ENCODE measurements at places on chromosomes 5 and 9.
A peak's percentile ranks its signal among the peaks of the same experiment; 100 is the strongest.

GRCh38 chr5:13985731-13986418 lies 41.4 kb upstream of the DNAH5 start:
- H3K36me3 ChIP-seq: no peaks in the 10 kb centered on the region
- H3K4me1 ChIP-seq: no peaks in the 10 kb centered on the region
- no peak overlapping the region for H3K4me3 ChIP-seq
- no peak for DNase-seq
- H3K27me3 ChIP-seq: no peaks in the 10 kb centered on the region
- H3K27ac ChIP-seq: no peak overlapping the region

DNA sequence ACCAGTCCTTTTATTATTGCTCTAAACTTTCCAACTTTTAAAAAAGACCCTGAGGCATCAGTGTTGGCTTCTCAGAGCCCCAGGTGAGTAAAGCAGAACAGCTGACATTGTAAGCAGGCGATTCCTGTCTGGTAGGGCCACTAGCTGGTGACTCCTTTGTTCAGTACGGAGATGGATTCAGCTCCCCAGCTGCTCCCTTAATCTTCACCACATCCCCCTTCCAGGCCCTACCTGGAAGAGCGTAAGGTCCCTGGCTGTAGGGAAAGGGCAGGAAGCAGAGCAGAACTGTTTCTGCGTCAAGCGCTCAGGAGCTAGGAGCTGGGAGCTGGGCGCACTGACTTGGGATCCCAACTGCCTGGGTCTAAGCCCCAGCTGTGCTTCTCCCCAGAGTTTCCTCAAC lies 203.7 kb upstream of the TAS2R1 start:
- H3K4me3 ChIP-seq: no peak overlapping the region
- DNase-seq: no peak
- no peak overlapping the region for H3K27ac ChIP-seq
- no peaks in the 10 kb centered on the region for H3K36me3 ChIP-seq
- no peaks in the 10 kb centered on the region for H3K4me1 ChIP-seq

- H3K36me3 ChIP-seq: peaks cover 9% of the 10 kb centered on the region
- H3K27ac ChIP-seq: no peak overlapping the region
- no peaks in the 10 kb centered on the region for H3K27me3 ChIP-seq
- H3K4me3 ChIP-seq: no peak overlapping the region
These were observed 41.0 kb downstream of the MLANA start for GRCh38 chr9:5931657-5932056.

DNA sequence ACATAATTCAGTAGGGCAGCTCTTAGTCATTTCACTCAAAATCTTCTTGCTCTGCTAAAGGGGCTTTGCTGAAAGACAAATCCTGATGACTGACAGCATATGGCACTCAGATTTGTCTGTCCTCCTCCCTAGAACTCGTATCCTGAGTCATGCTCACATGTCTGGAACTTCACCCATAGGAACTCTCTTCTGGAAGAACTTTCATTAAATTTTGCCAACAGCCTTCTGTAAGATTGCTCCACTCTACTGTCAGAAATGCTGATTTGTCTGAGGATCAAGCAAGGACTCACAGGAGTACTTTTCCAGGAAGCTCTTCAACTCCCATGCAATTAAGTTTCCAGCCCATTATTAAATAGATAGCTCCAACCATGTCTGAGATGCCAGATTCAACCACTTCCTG lies 59.8 kb upstream of the SNX2 start:
- no peaks in the 10 kb centered on the region for H3K36me3 ChIP-seq
- H3K27ac ChIP-seq: no peak overlapping the region
- no peaks in the 10 kb centered on the region for H3K4me1 ChIP-seq
- H3K27me3 ChIP-seq: no peaks in the 10 kb centered on the region

GRCh38 chr9:124766815-124767554 lies 4.1 kb downstream of the NR6A1 start:
- DNase-seq: no peak
- no peaks in the 10 kb centered on the region for H3K36me3 ChIP-seq
- no peak overlapping the region for H3K27ac ChIP-seq

- no peaks in the 10 kb centered on the region for H3K27me3 ChIP-seq
- H3K36me3 ChIP-seq: no peaks in the 10 kb centered on the region
- H3K4me3 ChIP-seq: no peak overlapping the region
These were observed 14.6 kb upstream of the ANGPTL2 start for GRCh38 chr9:127136880-127137639.

GRCh38 chr9:129289131-129289731 lies 111.2 kb upstream of the IER5L start:
- H3K27me3 ChIP-seq: no peaks in the 10 kb centered on the region
- no peak overlapping the region for H3K27ac ChIP-seq
- no peak overlapping the region for H3K4me3 ChIP-seq
- no peaks in the 10 kb centered on the region for H3K36me3 ChIP-seq
- no peaks in the 10 kb centered on the region for H3K4me1 ChIP-seq
- peak; percentile 38 for DNase-seq

GRCh38 chr5:166710271-166710670 lies 1581.2 kb upstream of the WWC1 start:
- no peak for DNase-seq
- H3K27ac ChIP-seq: no peak overlapping the region
- no peak overlapping the region for H3K4me3 ChIP-seq

- peak overlapping the region; percentile 63 for H3K27ac ChIP-seq
- H3K36me3 ChIP-seq: peaks cover 18% of the 10 kb centered on the region
- no peaks in the 10 kb centered on the region for H3K27me3 ChIP-seq
These were observed 12.8 kb upstream of the SLC25A51 start for GRCh38 chr9:37916471-37917312.

DNA sequence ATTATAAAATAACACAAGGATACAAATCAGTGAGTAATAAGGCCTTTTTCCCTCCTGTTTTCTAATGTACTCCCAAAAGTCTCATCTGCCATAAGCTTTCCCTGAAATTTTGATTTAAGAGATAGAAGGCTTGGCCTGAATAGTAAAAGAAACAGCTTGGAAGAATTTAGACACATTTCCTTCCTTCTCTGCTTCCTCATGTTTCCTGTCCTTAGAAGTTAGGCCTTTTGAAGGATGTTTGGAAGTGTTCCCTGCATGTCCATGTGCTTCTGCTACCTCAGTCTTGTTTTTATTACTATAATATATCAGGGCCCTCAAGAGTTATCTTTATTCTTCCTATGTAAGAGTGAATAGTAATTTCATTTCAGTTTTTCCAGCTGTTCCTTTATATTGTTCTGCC lies 242.7 kb downstream of the DEPDC1B start:
- peaks cover 2% of the 10 kb centered on the region for H3K4me1 ChIP-seq
- no peak overlapping the region for H3K4me3 ChIP-seq
- no peaks in the 10 kb centered on the region for H3K27me3 ChIP-seq
- no peaks in the 10 kb centered on the region for H3K36me3 ChIP-seq
- DNase-seq: no peak

DNA sequence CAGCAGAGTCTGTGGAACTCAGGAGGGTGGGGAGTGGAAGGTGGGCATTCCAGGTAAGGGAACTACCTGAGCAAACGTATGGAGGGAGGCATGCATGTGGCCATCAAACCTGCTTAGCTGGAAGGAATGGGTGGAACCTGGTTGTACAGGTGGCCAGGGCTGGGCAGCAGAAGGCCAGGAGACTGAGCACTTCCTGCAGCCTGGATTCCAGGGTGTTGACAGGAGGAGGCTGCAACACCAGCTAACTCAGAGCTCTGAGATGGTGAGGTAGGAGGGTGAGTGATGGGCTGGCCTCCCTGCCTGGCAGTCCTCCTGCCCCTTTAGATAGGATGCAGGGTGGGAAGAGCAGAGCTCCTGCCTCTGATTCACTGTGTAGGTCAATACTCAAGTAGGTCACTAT lies 92.5 kb upstream of the CPEB4 start:
- no peak overlapping the region for H3K4me3 ChIP-seq
- no peaks in the 10 kb centered on the region for H3K4me1 ChIP-seq
- H3K36me3 ChIP-seq: no peaks in the 10 kb centered on the region
- H3K27ac ChIP-seq: no peak overlapping the region

- H3K36me3 ChIP-seq: no peaks in the 10 kb centered on the region
- DNase-seq: no peak
- no peaks in the 10 kb centered on the region for H3K4me1 ChIP-seq
- H3K4me3 ChIP-seq: no peak overlapping the region
- no peaks in the 10 kb centered on the region for H3K27me3 ChIP-seq
These were observed 3.0 kb upstream of the UBE2R2 start for GRCh38 chr9:33813712-33814641.

DNA sequence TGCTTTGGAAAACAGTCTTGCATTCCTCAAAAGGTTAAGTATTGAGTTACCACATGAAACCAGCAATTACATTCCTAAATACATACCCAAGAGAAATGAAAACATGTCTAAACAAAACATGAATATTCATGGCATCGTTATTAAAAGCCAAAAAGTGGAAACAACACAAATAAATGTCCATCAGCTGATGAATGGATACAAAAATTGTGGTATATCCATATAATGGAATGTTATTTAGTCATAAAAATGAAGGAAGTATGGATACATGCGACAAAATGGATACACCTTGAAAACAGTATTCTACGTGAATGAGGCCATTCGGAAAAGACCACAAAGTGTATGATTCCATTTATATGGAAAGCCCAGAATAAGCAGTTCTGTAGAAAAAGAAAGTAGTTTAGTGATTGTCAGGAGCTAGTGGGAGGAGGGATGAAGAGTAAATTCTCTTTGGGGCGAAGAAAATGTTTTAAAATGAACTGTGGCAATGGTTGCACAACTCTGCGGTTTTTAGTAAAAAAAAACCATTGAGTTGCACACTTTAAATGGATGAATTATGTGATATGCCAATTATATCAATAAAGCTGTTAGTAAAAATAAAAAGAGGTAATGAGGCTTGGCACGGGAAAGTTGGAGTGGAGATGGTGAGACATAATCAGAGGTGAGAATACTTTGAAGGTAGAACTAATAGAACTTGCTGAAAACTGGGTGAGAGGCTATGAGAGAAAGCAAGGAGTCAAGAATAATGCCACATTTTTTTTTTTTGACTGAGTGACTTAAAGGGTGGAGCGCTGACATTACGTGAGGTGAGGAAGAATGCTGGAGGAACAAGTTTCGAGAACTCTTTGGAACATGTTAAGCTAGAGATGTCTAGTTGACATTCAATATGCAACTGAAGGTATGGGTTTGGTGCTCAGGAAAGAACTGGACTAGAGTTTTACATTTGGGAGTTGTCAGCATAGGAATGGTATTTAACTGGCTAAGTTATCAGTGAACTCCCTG lies 194.9 kb upstream of the ZNF608 start:
- no peaks in the 10 kb centered on the region for H3K27me3 ChIP-seq
- no peak overlapping the region for H3K4me3 ChIP-seq
- H3K27ac ChIP-seq: no peak overlapping the region
- H3K36me3 ChIP-seq: no peaks in the 10 kb centered on the region
- DNase-seq: no peak

GRCh38 chr5:34622098-34622400 lies 34.1 kb upstream of the RAI14 start:
- DNase-seq: no peak
- H3K36me3 ChIP-seq: no peaks in the 10 kb centered on the region
- peak overlapping the region; percentile 52 for H3K27ac ChIP-seq
- no peak overlapping the region for H3K4me3 ChIP-seq

GRCh38 chr9:38357350-38358114 lies 35.0 kb upstream of the ALDH1B1 start:
- H3K36me3 ChIP-seq: no peaks in the 10 kb centered on the region
- peak; percentile 55 for DNase-seq
- no peaks in the 10 kb centered on the region for H3K27me3 ChIP-seq
- no peak overlapping the region for H3K4me3 ChIP-seq
- H3K4me1 ChIP-seq: no peaks in the 10 kb centered on the region
- H3K27ac ChIP-seq: no peak overlapping the region

- no peaks in the 10 kb centered on the region for H3K36me3 ChIP-seq
- H3K4me1 ChIP-seq: no peaks in the 10 kb centered on the region
- no peaks in the 10 kb centered on the region for H3K27me3 ChIP-seq
- no peak overlapping the region for H3K27ac ChIP-seq
These were observed 248.7 kb downstream of the LURAP1L start for GRCh38 chr9:13023498-13023897.

- no peaks in the 10 kb centered on the region for H3K27me3 ChIP-seq
- no peaks in the 10 kb centered on the region for H3K4me1 ChIP-seq
- no peaks in the 10 kb centered on the region for H3K36me3 ChIP-seq
- H3K4me3 ChIP-seq: no peak overlapping the region
- DNase-seq: no peak
These were observed 5.5 kb downstream of the IFNA8 start for GRCh38 chr9:21414220-21414940.

DNA sequence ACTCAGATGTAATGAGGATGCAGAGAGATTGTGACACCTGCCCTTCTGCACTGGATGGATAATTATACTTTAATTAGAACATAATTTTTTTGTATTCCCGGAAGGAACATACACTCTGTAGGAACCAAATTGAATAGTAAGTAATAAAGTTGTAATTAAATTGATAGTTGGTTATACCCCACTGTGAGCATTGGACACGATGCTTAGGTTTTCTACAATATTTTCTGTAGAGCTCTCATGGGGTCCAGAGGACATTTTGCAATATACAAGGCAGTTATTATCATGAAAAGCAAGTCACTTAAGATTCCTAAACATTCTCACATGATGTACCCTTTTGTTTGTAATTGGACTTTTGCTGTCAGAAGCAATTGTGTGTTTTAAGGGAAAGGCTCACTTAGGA lies 63.4 kb downstream of the DIRAS2 start:
- DNase-seq: no peak
- H3K36me3 ChIP-seq: no peaks in the 10 kb centered on the region
